NCI-H1105 (cell line): ENCODE measurements at places on chromosomes 6 and 20.

DNA sequence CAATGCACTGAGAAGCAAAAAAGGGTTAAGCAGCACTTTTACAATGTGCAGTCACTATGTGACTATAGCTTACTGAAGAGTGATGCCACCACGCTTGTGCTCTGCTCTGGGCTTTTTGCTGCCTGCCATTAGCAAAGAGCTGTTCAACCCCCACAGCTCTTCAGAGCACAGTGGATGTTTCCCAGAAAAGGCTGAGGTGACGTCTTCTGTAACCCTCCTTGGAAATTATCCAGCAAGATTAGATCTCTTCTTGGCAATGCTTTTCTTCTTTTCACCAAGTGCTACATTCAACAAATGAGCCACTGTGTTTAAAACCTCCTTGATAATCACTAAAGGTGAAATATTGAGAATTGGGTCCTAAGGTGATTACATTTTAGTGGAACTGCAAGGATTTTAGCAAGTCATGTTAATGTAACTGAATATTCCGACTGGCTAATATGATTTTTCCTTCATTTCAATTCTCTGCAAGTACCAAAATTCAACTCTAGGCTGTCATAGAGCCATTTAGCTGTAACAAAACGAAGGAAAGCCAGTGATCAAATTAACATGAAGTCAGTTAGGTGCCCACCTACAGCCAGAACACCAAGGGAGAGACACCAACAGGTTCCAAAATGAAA, 34.9 kb downstream of the ELOVL5 start:
- DNase-seq, result no peak

DNA sequence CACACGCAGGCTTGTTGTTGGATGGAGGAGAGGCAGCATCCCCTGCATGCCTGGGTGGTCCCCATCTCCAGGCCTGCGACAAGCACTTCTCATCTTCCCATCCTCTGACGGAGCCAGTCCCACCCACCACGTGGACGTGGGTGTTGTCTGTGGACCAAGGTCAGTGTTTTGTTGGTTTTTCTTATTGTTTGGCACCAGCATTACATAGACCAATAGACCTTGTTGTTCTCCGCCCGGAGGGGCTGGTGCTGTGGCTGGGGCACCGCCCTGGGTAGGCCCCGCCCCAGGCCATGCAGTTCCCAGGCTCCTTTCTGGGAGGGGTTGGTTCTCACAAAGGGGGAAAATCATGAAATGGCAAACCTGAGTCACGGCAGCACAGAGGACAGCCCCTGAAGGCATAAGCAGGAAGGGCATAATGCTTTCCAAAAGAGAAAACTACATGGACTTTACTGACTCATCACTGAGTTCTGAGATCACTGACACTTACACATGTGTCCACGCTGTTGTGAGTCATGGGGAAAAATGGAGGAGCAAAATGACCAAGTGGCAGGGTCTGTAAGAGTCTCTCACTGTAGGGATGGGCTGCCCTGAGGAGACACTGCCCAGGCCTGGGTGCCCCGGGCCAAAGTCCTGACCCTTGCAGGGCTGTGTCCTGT, 90.8 kb downstream of the THBS2 start:
- DNase-seq, result no peak

DNA sequence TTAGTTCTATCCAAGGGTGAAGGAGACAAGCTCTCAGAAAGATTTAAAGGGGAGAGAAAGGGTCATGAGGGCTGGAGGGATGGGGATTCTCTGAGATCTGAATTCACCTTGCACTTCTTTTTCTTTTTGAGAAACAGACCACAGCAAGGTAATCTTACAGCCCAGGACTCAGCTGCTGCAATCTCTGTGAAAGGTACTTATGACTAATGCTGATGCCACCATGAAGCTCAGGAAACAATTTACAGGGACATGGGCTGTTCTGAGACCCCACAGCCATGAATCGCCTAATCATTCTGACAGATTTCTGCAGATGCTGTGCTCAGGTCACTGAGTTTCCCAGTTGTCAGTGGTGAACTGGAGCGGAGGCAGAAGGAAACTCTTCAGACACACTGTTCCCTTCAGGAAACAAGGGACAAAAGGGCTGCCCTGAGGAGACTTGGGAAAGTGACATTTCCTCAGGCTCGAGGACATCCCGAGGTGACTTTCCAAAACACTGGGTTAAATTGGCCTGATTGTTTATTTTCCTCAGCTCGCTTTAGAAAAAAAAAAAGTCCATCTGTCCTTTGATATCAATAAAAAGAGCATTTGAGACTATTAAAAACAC, 103.8 kb upstream of the PLCB4 start:
- no peak for DNase-seq

GRCh38 chr20:46571418-46571817, 21.0 kb upstream of the OCSTAMP start:
- no peak for DNase-seq

- DNase-seq, result peak; percentile 36
Observed at GRCh38 chr20:58086763-58087561, 141.5 kb downstream of the ANKRD60 start.
